ENCODE measurements at places on chromosomes 4 and X. TPM values are rescaled to one million over a fixed set of nuclear protein-coding genes. Genes with fewer than 3 reads are reported as not detected.

Gene C4orf36
- total RNA-seq = 2.4 TPM

DNA sequence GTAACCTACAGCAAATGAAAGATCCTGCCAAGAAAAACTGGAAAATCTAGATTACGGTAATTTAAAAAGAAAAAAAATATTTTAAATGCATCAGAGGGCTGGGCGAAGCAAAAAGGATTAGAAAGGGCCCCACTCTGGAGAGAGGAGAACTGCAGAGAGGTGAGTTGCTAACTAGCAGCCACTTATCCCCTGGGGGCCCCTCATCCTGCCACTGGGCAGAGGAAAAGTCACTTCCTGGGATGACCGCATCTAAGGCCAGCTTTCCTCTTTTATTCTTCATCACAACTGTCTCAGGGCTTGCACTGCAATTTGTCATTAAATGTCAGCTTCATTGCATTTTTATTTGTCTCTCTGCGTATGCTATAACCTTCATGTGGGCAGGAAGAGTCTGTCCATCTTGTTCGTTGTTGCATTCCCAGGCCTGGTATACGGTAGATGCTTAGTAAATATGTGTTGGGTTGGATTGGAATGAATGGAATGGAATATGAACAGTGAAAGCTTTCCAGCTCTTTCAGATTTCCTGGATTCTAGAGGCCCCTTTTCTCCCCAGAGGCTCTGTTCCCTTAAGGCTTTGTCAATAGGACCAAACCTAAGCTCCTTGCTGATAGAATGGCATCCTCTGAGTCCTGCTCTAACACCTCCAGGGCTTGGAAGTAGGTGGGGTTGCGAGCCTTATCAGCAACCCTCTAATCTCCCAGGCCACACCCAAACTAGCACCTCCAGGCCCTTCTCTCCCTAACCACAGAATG, 58.9 kb downstream of the TLR10 start:
- DNase-seq = no peak

Gene FGFR3
- total RNA-seq = 29.0 TPM

- DNase-seq = no peak
Measured at GRCh38 chr4:109052821-109053220, 249.6 kb downstream of the COL25A1 start.

Gene TKTL1
- not detected for total RNA-seq

GRCh38 chr4:140654495-140654814, 85.7 kb upstream of the UCP1 start:
- DNase-seq = peak; percentile 5

DNA sequence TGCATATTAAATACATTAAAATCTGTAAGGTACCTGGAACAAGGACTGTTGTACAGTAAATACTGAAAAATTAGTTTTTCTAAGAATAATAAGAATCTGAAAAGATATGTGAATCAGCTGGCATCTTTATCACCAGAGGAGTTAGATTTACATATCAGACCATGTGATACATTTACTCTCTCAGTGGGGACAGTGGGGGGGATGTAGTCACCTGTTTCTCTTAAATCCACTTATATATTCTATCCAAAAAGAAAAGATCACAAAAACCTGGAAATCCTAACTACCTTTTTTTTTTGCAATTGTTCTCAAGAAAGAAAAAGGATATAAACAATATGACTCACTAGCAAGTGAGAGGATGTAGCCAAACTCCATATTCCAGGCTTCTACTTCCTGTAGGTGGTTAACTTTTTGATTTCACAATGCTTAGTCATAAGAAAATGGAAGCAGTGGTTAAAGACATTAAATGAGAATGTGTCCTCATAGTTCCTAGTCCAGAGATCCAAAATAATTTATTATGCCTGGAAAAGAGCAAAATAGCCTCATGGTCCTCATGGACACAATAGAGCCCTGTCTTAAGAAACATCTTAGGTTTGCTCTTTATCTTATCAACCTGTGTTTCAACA, 22.5 kb upstream of the MYOZ2 start:
- peak; percentile 95 for DNase-seq

GRCh38 chr4:119261986-119262385, 49.5 kb downstream of the USP53 start:
- DNase-seq = peak; percentile 7

DNA sequence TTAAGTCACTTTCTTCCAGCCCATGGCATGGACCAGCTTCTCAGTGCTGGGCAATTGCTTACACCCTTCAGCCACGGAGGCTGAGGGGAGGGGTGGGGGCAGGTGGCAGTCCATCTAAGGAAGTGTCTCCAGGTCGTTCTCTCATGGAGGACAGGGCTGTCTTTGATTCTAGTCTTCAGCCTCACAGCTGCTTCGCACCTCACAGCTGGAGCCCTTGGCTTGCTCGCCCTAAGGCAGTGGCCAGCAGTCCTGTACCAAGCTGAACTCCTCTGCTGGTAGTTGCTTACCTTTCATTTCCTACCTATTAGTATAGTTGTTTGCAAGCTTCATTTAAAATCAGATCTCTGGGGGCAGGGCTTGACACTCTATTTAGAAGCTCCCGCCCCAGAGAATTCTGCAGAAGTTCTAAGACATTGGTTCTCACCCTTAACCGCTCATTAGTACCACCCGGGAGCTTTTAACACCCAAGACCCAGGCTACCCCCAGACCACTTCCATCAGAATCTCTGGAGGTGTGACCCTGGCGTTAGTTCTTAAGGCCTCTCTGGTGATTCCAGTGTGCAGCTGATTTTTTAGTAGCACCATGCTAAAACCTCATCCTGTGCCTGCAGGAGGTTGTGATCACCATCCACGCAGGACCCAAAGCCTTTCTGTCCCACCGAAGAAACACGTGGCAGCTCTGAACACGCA, 386.8 kb downstream of the UNC5C start:
- no peak for DNase-seq

- no peak for DNase-seq
Measured at GRCh38 chr4:26860922-26861433, 337 bp downstream of the STIM2 start.

- no peak for DNase-seq
Measured at GRCh38 chr4:17033768-17034181, 135.3 kb upstream of the LDB2 start.

Gene TBC1D14
- 103 TPM for total RNA-seq

- DNase-seq = no peak
Measured at GRCh38 chr4:89754531-89754930, 82.4 kb downstream of the SNCA start.

Gene SRPK3
- under 0.01 TPM for total RNA-seq

GRCh38 chr4:165628572-165628971, 244.5 kb upstream of the TLL1 start:
- peak; percentile 30 for DNase-seq

DNA sequence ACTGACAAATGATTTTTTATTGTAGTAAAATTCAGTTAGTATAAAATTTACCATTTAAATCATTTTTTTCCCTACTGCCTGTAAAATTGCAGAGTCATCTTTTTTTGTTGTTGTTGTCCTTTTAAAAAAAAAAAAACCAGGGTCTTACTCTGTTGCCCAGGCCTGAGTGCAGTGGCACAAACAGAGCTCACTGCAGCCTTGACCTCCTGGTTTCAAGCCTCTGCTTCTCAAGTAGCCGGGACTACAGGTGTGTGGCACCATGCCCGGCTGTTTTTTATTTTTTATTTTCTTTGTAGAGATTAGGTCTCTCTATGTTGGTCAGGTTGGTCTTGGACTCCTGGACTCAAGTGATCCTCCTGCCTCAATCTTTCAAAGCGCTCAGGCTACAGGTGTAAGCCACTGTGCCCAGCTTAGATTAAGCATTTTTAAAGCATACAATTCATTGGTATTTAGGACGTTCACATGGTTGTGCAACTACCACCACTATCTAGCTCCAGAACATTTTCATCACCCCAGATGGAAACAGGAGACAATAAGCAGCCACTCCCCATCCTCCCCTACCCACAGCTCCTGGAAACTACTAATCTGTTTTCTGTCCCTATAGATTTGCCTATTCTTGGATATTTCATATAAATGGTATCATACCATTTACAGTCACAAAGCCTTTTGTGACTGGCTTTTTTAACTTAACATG, 59.7 kb upstream of the PGRMC2 start:
- no peak for DNase-seq

Data from bronchial epithelial cell (primary cell).